Inflammatory macrophage (primary cell): ENCODE measurements at places on chromosomes 1 and 21.

DNA sequence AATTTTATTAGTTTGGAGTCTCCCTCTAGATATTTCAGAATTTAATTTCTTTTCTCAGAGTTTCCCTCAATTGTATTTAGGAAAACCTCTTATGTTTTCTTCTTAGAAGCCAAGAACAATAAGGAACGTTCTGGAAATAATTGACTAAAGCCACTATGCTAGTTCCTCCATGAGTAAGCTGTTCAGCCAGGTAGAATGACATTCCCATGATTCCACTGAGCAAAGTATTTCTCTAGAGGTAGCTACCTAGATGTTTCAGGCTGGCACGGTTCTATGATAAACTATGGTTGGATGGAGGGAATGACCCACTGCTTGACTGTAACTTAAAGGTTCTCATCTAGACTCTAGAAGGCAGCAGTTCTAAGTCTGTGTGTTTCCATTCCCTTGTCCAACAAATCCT, 62.4 kb downstream of the CLDN17 start:
- DNase-seq, result no peak

DNA sequence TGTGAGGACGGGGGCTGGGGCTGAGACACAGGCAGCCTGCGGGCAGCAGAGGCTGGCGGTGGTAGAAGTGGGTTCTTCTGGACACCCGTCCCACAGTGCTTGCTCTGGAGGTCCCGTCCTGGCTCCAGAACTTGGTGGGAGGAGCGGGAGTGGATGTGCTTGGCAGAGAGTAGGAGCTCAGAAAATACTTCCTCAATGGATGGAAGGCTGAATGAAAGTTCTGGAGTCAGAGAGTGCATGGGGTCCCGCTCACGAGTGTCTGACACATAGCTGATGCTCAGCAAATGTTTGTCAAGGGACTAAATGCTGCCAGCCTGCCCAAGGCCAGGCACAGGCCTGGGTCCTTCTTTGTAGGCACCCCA, 13.4 kb upstream of the NES start:
- peak; percentile 60 for DNase-seq

DNA sequence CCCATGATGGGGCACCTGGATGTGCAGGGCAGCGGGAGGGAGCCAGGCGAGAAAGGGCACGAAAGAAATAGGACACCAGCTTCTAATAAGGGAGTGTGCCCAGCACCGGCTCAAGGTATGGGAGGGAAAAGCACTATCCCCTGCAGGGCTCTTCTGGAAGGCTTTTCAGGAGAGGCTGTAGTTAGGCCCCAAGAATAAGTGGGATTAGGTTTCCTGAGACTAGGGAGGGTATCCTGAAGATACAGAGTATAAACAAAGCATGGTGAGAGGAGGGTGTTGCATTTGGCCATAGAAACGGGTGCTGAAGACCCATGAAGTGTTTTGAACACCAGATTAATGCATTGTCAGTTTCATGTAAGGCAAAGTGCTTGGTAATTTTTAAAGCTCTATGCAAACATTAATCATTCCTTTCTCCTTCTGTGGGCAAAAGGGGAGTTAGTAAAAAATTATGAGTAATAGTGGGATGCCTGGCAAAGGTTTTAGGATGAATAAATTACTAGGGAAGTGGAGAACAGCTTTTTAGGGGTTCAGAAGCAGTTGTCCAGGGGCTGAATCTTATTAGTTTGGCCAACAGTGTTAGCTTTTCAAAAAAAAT, 74.0 kb downstream of the SYT6 start:
- no peak for DNase-seq

DNA sequence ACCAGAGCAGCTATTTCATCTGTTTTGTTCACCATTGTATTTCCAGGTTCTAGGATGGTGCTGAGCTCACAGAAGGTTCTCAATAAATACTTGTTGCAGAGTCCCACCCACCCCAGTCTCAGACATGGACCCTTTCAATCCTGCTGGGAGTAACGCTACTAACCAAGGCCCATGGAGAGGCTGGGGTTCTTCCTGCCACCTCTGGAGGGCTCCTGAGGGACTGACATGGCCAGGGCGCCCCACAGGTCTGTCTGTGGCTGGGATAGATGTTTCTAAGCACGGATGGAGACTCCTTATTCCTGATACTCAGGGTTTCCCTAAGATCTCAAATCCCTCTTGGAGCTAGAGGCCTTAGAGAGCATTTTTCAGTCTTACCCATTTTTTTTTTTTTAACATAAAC, 87.4 kb downstream of the EPHB2 start:
- DNase-seq, result no peak

DNA sequence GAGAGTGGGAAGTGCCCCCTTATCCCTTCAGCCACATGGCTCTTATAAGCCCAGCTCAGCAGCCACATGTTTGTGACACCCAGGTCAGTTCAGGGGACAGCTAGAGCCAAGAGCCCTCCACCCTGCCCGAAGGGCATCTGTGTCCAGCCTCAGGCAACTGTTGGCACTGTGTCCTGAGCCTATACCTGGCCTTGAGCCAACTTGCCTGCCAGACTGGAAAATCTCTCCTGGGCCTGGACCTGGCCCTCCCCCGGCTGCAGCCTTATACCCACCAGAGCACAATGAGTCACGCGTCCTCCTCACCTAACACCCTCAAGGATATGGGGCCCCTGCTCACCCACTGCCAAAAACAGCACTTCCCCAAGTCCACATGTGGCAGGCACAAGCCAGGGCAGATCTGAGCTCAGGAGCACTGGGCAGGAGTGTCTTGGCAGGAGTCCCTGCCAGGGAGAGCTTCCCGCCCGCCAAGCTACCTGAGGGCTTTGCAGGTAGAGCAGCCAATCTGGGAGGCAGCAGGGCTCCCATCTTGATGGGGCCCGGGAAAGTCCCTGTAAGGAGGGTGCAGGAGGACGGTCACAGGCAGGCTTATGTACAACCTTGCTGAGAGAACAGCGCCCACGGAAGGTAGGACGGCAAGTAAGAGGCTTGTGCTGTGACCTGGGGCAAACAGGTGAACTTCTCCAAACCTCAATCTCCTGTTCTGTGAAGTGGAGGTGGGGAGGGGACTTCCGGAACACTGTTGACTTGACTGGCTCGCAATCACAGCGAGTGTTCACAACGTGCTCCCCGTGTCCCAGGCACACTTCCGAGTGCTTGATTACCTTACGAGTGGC, 19.8 kb upstream of the HSPG2 start:
- DNase-seq, result no peak
